ENCODE measurements at places on chromosomes 2 and 18. TPM values are rescaled to one million over a fixed set of nuclear protein-coding genes. Genes with fewer than 3 reads are reported as not detected.

NOL4 gene
- 173 TPM for polyA plus RNA-seq

MYCN gene
- polyA plus RNA-seq: 12.0 TPM

REG1B gene
- polyA plus RNA-seq: not detected

CCDC178 gene
- 2.8 TPM for polyA plus RNA-seq

SCG2 gene
- polyA plus RNA-seq: 63.4 TPM

PJVK gene
- polyA plus RNA-seq: 0.22 TPM

GAD1 gene
- polyA plus RNA-seq: 17.2 TPM

SDC1 gene
- polyA plus RNA-seq: 17.5 TPM

ANKRD29 gene
- polyA plus RNA-seq: 1.2 TPM

CCDC141 gene
- not detected for polyA plus RNA-seq

KRCC1 gene
- polyA plus RNA-seq: 5.5 TPM

TMEM182 gene
- 3.1 TPM for polyA plus RNA-seq

TEX44 gene
- not detected for polyA plus RNA-seq

ZSWIM2 gene
- polyA plus RNA-seq: not detected

XRCC5 gene
- polyA plus RNA-seq: 271 TPM

PNPT1 gene
- 5.4 TPM for polyA plus RNA-seq

PRSS56 gene
- not detected for polyA plus RNA-seq

SMARCAL1 gene
- 24.2 TPM for polyA plus RNA-seq

DES gene
- 9.7 TPM for polyA plus RNA-seq

IL1B gene
- polyA plus RNA-seq: 0.53 TPM

NAT8 gene
- not detected for polyA plus RNA-seq

ZBTB7C gene
- polyA plus RNA-seq: 20.7 TPM

ECEL1 gene
- 3.7 TPM for polyA plus RNA-seq

RAB17 gene
- polyA plus RNA-seq: 7.5 TPM

KCNIP3 gene
- polyA plus RNA-seq: 29.5 TPM

SLC4A5 gene
- 0.37 TPM for polyA plus RNA-seq

GPAT2 gene
- 1.5 TPM for polyA plus RNA-seq

UGT1A3 gene
- not detected for polyA plus RNA-seq

CFAP65 gene
- 0.61 TPM for polyA plus RNA-seq

ERMN gene
- 73.4 TPM for polyA plus RNA-seq

All from brain (organoid and tissue), 16 donors.